ENCODE measurements at places on chromosomes 13 and 19. TPM values are rescaled to one million over a fixed set of nuclear protein-coding genes. Genes with fewer than 3 reads are reported as not detected.

B3GNT8 gene
- total RNA-seq: 2.1 TPM

NUCB1 gene
- 122 TPM for total RNA-seq

FSD1 gene
- 23.6 TPM for total RNA-seq

KDELR1 gene
- total RNA-seq: 47.8 TPM

STXBP2 gene
- total RNA-seq: 29.5 TPM

Data from pulmonary artery endothelial cell (primary cell).